ENCODE measurements at places on chromosomes 6 and 20. TPM values are rescaled to one million over a fixed set of nuclear protein-coding genes. Genes with fewer than 3 reads are reported as not detected.

BICRAL gene
- 16.7 TPM for total RNA-seq

HLA-DQB1 gene
- total RNA-seq: 1.3 TPM

HLA-DQB2 gene
- total RNA-seq: 1.5 TPM

OOEP gene
- not detected for total RNA-seq

SLA2 gene
- total RNA-seq: 0.64 TPM

ADGRF5 gene
- total RNA-seq: 43.4 TPM

DNA sequence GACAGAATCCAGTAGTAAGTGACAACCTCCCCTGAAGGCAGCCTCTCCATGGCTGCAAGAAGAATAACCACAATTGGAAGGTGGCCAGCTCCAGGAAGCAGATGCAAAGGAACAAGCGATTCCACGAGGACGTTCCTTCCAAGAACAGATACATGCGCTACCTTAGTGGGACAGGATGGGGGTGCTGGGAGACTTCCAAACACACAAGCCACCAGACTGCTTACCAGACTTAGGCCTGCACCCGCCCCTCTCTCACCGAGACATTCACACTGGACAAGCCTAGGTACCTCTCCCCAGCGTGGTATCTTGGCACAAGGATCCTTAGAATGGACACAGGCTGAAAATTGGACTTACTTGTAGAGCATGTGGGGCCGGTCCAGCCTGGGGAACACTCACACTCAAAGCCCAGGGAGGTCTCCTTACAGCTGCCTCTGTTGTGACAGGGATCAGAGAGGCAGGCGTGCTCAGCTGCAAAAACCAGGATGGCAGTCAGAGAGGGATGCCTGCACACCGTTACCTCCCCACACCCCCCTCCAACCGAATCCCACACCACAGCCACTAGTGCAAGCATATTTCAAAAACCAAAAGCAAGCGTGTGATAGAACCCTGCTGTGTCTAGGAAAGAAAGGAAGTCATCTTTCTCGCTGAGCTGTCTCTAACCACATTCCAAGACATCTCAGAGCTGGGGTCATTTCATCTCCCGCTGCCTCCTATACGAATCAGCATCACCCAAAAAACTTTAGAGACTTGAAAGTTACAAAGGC, 22.4 kb downstream of the JAG1 start:
- DNase-seq: no peak

- DNase-seq: no peak
Measured at GRCh38 chr20:53879048-53879684, 191.2 kb downstream of the BCAS1 start.

GRCh38 chr6:45003387-45003786, 324.7 kb upstream of the RUNX2 start:
- DNase-seq: no peak

- no peak for DNase-seq
Measured at GRCh38 chr6:145964948-145965366, 799 bp upstream of the SHPRH start.

GRCh38 chr20:63709149-63709527, 1.3 kb downstream of the ZGPAT start:
- no peak for DNase-seq

- no peak for DNase-seq
Measured at GRCh38 chr20:50052550-50053361, 60.2 kb downstream of the UBE2V1 start.

DNA sequence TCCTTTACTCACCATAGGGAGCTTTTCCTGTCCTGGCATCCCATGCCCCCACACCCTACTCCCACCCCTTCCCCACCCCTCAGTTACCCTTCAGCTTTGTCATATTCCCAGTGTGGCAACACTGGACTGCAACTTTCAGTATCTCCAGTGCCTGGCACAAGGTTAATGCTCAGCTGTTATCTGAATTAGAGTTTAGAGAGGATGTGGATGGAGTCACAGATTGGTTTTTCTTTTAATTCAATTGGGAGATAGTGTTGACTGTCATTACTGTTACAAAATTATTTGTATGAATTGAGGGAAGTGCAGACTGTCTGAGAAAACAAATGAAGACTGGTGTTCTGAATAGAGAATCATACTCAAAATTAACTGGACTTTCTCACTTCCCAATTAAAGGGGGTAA, 89.9 kb downstream of the TULP4 start:
- no peak for DNase-seq

- DNase-seq: no peak
Measured at GRCh38 chr6:17267566-17267965, 13.6 kb upstream of the RBM24 start.

DNA sequence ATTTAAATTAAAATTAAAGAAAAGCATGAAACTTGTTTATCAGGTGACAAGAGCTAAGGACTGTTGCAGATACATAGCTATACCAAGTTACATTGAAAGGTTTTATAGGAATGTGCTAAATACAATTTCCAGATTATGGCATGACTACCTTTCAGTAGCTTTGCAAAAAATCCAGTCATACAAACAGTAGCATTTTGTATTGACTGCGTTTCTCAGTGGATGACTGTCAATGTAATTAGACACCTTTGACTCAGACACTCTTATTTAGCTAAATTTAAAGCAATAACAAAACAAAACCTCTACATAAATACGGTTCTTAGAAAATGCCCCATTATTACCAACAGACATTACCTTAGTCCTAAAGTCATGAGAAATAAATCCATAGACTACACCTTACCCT, 275.8 kb upstream of the RUNX2 start:
- DNase-seq: no peak

DNA sequence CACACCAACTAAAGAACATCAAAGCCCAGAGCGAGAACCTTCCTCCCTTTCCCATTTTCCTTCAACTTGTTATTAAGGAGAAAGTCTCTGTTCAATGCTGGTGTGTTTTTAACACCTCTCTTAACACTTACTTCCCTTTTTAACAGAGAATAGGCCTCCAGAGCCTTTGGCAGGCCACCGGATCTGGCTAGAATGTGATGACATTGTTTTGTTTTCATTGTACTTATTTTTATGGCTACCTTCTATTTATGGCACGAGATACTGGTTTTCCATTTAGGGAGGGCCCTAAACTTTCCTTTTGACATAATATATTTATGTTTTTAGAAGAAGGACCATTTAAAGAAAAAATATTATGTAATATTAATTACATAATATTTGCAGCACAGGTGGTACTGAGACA, 21.6 kb downstream of the TCF15 start:
- no peak for DNase-seq
